ENCODE measurements at places on chromosomes 5 and 9.

GRCh38 chr5:32443145-32443540 is 1.4 kb downstream of the ZFR start:
- no peak for DNase-seq

DNA sequence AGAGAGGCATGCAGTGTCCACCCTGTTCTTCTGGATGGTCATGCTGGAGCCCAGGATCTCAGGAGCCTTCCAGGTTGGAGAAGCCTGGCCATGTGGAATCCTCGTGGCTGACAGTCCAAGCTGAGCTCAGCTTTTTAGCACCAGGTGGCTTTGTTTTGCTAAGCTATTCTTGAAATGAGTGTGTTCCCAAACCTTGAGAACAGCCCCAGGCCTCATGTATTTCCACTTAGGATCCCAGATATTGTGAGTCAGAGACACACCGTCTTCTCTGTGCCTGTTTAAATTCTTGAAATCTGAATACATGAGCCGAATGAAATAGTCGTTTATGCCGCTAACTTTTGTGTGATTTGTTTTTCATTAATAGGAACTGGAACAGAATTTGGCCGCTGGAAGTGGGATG is 61.2 kb downstream of the IRX2 start:
- DNase-seq: no peak

- no peak for DNase-seq
Measured at GRCh38 chr5:179274321-179275315, 70.6 kb downstream of the ADAMTS2 start.

DNA sequence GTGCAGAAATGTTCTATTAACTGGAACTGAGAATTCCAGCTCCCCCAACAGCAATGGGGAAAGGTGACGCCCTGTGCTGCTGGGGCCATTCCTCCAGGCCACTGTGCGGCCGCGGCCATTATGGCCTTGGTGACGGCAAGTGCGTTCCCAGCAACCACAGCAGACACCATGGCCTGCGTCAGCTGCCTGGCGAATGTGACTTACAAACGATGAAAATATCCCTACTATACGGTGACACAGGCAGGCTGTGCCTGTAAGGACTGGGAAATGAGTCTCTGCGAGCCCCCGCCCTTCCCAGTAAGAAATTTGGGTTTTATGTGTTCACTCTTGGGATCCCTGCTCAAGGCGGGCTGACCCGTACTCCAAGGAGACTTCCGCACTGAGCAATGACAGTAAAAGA is 20.6 kb downstream of the CLPTM1L start:
- no peak for DNase-seq

DNA sequence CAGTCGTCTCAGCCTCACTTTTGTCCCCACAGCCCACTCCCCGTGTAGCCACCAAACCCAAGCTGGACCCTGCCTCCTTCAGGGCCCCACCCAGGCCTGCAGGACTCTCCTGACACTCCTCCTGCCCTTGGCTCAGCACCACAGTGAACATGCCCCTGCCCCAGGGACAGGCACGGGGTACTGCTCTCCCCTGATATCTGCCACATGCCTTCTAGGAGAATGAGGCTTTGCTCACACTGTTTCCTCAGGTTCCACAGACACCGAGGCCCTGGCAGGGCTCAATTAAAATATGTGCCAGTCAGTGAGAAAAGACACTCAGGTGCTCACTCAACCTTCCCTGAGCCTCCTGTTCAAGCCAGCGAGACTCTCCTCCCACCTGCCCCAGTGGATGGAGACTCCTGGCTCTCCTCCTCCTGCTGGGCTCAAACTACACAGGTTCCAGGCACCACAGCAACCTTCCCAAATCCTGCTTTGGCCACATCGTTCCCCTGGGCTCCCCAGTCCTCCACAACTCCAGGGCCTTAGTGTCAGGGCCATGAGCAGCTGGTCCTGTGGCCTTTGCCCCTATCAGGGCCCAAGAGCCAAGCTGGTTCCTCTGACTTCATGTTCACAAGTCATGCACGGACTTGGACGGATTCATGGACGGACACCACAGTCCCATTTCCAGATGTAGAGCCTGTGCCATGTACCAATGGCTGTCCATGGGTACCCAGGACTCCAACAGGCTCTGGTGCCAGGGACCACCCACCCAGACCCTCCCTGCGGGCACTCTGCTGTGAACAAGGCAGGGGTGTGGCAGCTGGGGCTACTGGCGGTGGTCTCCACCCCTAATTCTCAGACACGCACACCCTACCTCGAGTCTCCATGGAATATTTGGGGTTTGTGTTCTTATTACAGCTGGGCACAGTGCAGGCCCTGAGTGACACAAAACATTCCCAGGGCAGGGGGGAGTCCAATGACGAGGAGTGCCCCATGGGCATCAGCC is 36.6 kb downstream of the BICD2 start:
- no peak for DNase-seq

DNA sequence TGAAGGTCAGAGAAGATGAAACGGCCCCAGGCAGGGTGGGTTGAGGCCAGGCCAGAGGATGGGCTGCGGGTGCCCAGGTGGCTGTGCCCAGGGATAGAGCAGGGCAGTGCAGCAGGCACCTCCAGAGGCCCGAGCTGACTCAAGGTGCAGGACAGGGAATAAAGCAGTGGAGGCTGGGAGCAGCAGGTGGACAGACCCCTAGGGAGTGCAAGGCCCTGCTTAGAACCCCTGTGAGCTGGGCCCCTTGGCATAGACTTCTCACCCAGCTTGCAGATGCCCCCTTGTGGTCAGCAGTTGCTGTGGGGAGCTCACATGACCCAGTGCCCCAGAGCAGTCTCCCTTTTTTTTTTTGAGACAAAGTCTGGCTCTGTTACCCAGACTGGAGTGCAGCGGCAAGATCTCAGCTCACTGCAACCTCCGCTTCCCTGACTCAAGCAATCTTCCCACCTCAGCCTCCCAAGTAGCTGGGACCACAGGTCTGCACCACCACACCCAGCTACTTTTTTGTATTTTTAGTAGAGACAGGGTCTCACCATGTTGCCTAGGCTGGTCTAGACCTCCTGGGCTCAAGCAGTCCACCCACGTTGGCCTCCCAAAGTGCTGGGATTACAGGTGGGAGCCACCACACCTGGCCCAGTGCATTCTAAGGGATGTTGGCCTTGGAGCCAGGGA is 118.8 kb downstream of the WNK2 start:
- no peak for DNase-seq

DNA sequence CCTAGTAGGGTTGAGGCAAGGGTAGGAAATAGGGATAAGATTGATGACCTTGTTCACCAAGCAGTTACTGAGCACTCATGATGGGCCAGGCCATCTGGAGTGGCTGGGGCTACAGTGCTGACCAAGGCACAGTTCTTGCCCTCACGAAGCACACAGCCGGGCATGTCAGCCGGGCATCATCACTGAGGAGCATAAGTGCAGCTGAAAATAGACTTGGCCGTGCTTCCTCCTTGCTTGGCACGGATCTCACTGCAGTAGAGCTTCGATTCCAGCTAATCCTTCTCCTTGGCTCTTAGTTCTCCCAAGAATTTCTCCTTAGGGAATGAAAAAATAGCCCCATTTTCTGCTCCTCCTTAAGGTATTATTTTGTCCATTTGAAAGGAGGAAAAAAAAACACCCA is 116.6 kb downstream of the NMUR2 start:
- no peak for DNase-seq

DNA sequence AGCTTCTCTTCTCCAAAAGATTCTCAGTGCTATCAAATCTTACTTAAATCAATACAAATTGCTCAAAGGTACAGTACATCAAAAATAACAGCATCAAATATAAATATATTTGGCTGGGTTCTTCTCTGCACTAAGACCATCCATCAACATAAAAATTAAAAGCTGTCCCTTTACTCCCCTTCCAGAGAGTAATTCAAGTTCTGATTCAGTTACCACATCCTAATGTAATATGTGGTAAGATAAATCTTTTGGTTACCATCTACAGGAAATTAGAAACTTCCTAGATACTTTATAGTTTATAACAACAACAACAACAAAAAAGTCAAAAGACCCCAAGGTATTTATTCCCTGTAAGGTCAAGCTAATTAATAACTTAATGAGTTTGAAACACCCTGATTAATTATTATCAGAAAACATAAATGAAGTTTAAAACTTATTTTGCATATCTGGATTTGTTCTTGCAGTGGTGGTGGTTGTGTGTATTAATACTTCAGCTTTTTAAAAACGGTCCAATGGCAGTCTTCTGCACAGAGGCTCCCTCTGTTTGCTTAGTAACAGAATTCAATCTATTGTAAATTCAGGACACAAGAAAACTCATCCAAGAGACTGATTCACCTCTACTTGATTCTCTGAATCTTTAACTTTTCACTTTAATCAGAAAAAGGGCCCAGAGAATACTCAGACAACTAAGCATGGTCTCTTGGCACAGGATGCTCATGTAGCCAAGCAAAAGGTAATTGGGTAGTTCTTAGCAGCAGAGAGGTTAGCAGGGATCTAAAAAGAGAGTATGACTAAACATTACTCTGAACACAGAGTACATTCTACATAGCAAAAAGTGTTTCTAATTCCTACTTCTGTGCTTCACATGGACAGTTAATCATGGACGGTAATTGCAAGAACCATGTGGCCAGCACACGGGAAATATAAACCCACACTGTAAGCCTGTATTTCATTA is 20.1 kb downstream of the DIAPH1 start:
- DNase-seq: no peak

DNA sequence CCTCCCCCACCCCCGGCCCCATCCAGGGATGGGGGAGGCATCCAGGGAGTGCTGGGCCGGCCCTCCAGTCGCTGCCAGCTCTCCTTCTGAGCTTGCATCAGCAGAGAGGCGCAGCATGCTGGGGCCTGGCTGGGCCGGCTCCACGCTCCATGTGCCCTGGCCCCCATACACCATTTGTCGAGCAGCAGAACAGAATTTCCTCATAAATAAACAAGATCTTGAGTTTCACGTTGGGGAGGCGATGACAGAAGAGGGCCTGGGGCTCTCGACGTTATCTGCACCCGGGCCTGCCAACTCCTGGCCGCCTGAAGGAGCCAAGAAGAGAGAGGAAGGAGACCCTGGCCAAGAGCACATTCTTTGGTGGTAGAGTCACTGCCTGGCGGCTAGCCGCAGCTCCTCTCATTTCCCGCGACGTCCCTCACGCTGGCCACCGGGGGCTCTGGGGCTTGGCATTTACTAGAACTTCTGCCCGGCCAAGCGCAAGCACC is 177.0 kb downstream of the FGF18 start:
- no peak for DNase-seq

DNA sequence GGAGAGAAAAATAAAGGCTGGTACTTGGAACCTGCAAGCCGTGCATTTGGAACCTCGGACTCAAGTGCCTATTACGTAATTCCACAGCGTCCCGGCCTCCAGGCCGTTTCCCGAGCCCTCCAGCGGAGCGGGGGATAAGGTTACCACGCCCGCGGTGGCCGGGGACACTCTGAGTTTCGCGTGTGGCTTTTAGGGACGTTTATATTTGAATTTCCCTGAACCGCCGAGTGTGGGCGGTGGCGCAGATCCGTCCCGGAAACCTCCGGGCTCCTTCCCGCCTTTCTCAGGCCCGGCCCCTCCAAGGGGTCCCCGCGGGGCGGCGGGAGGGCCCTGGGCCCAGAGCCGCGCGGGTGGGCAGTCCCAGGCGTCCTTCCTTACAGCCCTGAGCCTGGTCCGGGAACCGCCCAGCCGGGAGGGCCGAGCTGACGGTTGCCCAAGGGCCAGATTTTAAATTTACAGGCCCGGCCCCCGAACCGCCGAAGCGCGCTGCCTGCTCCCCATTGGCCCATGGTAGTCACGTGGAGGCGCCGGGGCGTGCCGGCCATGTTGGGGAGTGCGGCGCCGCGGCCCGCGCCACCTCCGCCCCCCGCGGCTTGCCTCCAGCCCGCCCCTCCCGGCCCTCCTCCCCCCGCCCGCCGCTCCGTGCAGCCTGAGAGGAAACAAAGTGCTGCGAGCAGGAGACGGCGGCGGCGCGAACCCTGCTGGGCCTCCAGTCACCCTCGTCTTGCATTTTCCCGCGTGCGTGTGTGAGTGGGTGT is at the start of gene LMNB1:
Gene LMNB1 (plus strand): TSS at position 638 of the 758 bp plus-strand sequence. CDS start 373 bp downstream, outside the sequence.
- peak; percentile 96 for DNase-seq

DNA sequence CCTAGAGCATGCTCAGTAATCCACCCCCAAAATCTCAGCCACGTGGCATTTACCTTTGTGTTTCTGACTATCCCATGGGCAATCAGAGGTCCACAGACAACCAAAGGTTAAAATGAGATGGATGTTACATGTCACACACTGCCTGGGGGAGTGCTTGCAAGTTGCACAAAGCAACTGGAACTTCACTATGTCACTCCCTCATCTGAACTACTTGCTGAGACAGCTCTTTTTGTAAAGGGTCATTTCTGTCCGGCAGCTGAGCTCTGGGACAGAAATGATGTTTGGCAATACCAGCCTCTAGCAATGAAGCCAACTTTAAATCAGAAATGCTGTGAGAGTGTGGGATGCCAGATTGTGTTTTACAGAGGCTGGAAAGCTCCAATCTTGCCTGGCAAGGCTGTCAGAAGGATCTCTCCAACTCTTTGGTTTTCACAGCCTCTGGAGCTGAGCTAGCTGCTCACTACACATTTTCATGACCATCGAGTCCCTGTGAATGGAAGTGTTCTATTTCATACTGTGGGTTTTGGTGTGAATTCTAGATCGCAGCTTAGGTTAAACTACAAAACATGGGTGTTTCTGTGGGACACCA is 66.3 kb upstream of the TMEM215 start:
- DNase-seq: no peak

- DNase-seq: peak; percentile 71
Measured at GRCh38 chr9:98118640-98119601, at the start of gene TRIM14. TSS of gene TRIM14 (minus strand) at chr9:98119222. CDS start at chr9:98119188, 34 bp downstream.

DNA sequence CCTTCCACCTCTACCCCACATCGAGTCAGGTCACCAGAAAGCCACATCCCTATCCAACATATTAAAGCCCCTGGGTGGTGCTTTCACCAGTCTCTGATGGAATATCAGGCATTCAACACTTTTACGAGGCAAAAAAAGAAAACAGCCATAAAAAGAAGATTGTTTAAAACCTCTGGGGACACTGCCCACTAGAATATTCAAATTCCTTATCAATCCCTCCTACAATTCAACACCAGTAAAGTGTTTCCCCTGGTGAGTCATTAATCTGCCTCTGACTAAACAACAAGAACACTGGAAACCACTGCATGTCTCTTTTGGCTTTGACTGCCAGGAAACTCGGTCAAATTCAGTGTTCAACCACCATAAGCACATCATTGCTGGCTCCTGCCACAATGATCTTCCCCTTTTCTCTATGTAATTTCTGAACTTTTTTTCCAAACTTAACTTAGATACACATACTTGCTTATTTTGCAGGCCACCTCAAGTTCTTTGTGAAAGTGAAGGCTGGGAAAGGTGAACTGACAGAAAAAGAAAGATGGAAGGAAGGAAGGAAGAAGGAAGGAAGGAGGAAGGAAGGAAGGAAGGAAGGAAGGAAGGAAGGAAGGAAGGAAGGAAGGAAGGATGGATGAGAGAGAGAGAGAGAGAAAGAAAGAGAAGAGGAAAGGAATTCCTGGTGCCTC is 105.3 kb downstream of the PAX5 start:
- no peak for DNase-seq

- no peak for DNase-seq
Measured at GRCh38 chr5:169550227-169550626, 33.3 kb upstream of the SPDL1 start.
